ENCODE measurements at places on chromosomes 7 and 10. TPM values are rescaled to one million over a fixed set of nuclear protein-coding genes. Genes with fewer than 3 reads are reported as not detected.

FGFR2 gene
- total RNA-seq = 20.2 TPM

CREB5 gene
- 6.5 TPM for total RNA-seq

CNPY1 gene
- not detected for total RNA-seq

ELFN1 gene
- total RNA-seq = under 0.01 TPM

INMT gene
- not detected for total RNA-seq

FAM24B gene
- 4.1 TPM for total RNA-seq

SPOCK2 gene
- 0.34 TPM for total RNA-seq

ADAM8 gene
- 147 TPM for total RNA-seq

INA gene
- 0.07 TPM for total RNA-seq

EPHB6 gene
- 0.34 TPM for total RNA-seq
